ENCODE measurements at places on chromosomes 16 and 17.

- no peak for DNase-seq
Observed at GRCh38 chr17:30379903-30380381, 1.2 kb downstream of the CPD start.

DNA sequence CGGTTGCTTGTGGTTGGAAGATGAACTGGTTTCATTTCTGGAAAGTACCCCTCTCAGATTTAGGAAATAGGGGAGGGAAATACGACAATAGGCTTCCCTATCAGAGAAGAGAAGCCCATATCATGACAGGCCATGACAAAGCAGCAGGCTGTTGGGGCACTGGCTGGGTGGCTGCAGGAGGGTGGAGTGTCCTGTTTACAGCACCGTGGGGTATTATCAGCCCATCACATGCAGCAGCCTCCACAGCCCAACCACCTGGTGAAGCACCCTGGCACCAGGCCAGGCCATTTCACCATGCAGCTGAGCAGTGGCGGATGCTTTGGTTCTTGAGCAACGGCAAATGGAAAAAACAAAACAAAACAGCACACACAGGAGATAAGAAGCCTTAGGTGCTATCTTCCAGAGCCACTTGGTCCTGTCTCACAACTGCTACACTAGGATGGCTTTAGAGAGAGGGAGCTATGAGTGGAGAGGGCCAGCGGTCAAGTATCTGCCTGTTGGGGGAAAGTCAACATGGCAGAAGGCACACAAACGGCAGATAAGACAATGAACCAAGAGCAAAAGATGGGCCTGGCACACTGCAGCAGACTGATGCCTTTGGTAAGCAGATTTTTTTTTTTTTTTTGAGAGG lies 24.2 kb downstream of the FAM117A start:
- DNase-seq = peak; percentile 95

GRCh38 chr16:17330044-17330443 lies 140.7 kb downstream of the XYLT1 start:
- no peak for DNase-seq

- DNase-seq = no peak
Observed at GRCh38 chr16:78584213-78584860, 484.9 kb downstream of the WWOX start.

- DNase-seq = no peak
Observed at GRCh38 chr16:74926805-74927204, 58.1 kb downstream of the WDR59 start.

GRCh38 chr16:19085679-19086200 lies 18.3 kb downstream of the COQ7 start:
- no peak for DNase-seq

GRCh38 chr17:82437325-82437668 lies 13.3 kb downstream of the CYBC1 start:
- DNase-seq = no peak

DNA sequence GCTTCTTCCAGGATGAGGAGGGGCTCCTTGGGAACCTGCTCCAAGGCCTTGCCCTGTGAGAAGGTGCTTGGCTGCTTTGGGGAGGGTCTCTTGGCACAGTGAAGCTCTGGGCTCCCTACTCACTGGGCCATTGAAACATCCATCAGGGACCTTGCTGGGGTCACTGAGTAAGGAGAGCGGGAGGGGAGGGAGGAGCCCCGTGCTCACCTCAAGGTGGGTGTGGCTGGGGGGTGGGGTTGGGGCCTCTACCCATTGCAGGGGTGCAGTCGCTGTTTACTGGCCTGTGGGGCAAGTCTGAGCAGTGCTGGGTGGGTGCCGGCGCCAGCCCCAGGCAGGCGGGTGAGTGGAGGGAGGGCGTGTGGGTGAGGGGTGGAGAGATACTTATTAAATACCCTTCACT lies 9.9 kb downstream of the TNS4 start:
- no peak for DNase-seq

DNA sequence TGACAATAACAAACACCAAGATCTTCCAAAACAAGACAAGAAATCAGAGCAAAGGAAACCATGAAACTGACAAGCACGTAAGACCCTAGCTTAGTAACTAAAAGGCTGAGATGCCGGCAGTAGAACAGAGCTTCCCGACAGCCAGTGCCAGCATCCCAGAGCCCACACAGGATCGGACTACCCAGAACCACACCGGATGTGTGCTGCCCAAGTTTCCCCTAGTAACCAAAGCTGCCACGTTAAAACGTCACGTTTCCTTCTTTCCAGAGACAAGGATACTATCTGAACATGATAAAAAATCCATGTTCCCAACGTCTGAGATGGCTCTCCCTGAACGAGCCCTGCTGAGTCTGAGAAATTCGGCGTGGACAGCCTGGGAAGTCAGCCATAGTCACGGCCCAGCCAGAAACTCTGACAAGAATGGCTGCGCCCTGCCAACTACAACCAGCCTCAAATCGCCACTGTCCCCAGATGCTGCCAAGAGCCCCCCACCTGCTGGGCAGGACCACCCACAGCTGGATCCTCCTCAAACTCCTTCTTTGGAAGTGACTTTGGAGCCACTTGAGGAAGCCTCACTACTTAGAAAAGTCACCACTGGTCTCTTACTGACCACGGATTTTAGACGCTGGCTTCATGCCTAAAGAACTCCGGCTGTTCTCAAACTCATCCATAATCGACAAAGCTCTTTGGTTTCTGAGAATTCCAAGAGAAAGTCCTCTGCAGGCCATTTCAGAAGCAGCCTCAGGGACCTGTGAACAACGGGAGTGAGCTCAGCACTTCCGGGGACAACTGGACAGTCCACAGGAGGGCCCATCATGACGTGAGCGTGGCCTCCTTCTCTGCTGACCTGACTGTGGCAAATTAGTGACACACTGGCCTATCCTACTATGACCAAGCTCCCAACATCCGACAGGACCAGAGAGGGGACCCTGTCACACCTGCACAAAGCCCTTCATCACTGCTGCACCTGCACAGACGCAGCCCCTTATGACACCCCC lies 16.7 kb downstream of the CCDC57 start:
- no peak for DNase-seq

GRCh38 chr17:17877529-17878358 lies 41.0 kb upstream of the SREBF1 start:
- DNase-seq = no peak

DNA sequence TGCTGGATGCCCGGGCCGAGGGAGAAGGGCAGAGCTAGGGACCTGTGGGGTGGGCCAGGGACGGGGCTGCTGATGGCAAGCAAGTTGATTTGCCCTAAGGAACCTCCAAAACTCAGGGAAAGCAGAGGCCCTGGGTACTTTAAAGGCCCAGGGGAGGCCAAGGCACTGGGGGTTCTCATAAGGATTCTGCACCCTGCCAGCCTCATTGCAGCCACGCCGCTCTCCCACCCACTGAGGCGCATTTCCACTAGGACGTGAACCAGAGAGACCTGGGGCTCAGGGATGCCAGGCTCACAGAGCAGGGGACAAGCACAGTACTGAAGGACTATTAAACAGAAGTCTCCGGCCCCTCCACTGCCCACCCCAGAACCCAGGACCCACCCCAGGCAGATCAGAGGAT lies 39.4 kb upstream of the RBFOX3 start:
- DNase-seq = no peak

- no peak for DNase-seq
Observed at GRCh38 chr16:64116151-64116550, 1005.7 kb downstream of the CDH11 start.

DNA sequence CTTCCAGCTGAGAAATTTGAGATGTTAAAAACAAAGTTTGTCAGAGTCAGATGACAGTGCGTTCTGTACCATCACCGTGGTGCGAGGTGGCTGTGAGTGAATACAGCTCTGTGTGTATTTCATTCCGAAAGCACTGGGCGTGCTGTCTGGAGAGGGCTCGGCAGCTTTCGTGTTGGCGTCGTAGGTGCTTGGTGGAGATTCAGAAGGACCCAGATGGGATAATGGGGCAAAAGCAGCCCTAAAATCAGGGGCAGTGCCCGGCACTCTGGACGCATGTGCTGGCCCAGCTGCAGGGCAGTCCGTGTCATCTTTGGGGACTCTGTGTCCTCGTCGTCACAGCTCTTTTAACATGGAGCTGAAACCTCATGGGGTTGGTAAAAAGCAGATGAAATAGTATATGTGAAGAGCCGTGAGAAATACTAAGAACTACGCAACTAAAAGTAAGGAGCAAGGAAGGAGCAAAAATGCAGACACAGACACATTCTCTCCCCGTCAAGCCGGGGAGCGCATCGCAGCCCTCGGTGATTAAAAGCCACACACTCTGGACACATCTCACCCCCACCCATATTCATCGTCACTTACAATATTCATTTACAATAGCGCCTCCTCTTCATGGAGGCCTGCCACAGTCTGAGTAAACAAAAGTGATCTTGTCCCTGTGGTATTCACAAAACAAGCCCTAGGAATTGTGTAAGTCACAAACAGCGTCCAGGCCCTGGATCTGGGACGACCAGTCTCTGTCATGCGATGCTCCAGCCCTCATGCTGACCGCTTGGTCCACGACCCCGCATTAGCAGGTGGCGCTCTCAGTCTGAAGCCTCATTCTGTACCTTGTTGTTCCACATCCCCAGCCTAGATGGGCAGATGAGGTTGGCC lies 206.7 kb downstream of the RPTOR start:
- DNase-seq = peak; percentile 35

DNA sequence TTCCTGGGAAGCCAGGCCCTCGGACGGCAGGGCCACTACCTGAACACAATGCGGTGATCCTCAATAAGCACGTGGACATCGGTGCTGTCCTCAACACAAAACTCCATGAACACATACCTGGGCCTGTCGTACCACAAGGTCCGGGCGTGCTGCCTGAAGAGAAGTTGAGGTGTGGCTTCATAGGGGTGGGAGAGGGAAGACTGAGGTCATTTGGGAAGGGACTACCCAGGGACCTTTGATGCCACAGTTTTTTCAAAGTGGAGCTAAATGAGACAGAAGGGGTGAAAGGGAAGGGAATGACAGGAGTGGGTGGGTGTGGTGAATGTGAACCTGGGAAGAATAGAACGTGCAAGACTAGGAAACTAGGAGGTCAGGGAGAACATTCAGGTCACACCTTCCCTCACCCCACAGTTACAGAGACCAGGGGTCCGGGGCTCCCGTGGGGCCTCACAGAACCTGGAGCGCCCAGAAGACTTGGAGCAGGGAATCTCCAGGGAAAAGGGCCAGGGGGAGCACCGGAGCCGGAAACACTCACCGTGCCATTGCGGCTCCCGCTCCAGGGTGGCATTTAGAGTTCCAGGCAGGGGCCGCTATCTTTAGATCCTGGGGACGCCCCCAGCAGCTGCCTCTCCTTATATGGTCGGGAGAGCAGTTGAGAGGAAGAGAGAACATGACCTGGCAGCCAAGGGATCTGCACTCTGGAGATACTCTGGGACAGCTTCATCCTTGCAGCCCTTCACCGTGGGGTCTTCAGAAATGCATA lies at the start of gene PTGES3L:
Gene PTGES3L, minus strand, starts transcription at position 570 of the 763 bp plus-strand sequence. Its CDS starts 27 bp downstream, at position 543.
- DNase-seq = peak; percentile 34

DNA sequence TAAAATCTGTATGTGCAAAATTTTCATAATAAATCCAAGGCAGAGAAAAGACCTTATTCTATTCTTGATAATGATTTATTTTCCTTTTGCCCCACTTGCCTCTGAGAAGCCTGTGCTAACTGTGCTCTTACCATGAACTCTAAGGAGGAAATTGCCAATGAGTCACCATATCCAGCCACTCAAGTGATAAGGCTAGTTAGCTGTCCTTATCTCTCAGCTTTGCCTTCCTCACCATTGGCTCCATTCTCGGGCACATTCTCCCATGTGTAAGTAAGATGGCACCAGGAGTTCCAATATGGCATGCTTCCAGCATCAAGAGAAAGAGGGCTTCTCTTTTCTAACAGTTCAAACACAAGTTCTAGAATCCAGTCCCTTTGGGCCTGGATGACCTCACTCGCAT lies 142.4 kb downstream of the TOX3 start:
- no peak for DNase-seq

- DNase-seq = no peak
Observed at GRCh38 chr16:74051-74746, 1.8 kb upstream of the RHBDF1 start.

GRCh38 chr17:66348584-66349165 lies 46.3 kb downstream of the PRKCA start:
- no peak for DNase-seq

DNA sequence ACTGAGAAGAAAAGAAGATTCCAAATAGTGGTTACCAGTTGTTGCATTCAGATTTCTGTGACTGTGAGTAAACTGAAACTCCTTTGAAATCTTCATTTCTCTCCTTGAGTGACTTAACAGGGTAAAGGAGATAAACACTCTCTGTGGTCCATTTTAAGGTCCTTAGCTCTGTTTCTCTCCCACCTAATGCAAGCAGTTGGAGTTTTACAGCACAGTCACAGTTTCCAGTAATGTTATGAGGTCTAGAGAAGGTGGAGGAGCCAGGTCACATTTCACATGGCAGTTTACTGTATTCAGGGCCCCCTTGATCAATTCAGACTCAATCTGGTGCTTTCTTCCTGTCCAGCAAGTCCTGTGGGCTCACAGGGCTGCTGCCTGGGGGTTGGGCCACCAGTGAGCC lies 32.2 kb upstream of the SLC12A3 start:
- DNase-seq = no peak

DNA sequence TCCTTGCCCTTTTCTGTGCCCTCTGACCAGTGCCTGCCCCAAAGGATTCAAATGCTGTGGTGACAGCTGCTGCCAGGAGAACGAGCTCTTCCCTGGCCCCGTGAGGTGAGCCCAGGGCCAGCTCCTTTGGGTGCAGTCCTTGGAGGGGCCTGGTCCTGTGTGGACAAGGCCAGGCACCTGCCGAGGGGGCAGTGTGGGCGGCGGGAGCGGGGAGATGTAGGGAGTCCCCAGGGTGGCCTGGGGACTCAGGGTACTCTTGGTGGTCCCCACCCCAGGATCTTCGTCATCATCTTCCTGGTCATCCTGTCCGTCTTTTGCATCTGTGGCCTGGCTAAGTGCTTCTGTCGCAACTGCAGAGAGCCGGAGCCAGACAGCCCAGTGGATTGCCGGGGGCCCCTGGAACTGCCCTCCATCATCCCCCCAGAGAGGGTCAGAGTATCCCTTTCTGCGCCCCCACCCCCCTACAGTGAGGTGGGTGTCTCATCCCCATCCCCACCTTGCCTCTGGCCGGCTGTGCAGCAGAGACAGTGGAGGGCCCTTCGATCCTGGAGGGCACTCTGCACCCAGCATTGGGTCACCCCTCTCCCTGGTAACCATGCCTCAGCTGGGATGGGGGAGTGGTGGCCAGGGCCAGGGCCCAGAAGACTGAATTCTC lies 4.4 kb downstream of the TMEM92 start:
- no peak for DNase-seq

- DNase-seq = no peak
Observed at GRCh38 chr17:74212209-74212912, 1.0 kb upstream of the TTYH2 start.

- DNase-seq = no peak
Observed at GRCh38 chr16:4936181-4936990, 562 bp downstream of the PPL start.

GRCh38 chr16:81627024-81627423 lies 152.1 kb upstream of the PLCG2 start:
- DNase-seq = no peak

DNA sequence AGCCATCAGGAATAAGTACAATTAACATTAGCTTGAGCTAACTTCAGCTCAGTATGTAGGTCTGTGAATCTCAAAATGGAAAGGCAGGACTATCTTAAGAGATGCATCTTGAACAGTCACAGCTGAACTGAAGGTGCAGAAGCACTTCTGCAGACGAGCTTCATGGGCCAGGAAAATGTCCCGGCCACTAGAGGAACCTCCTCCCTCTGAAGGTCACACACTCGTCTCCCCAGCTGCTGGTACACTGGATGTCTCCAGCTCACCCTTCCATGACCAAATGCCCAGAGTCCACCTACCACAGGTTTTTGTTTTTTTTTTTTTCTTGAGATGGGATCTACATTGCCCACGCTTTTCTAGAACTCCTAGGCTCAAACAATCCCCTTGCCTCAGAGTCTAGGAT lies 33.2 kb downstream of the WDR59 start:
- DNase-seq = no peak

- peak; percentile 35 for DNase-seq
Observed at GRCh38 chr16:85570735-85571562, 42.2 kb upstream of the GSE1 start.

Measured in activated CD4-positive, alpha-beta T cell treated with anti-CD3 and anti-CD28 coated beads, Interleukin-2, amount 10 ng/mL, durations not matched to agents 7 days and 5 days (primary cell).